Naive B cell (primary cell): ENCODE measurements at places on chromosomes 1 and 21. TPM values are rescaled to one million over a fixed set of nuclear protein-coding genes. Genes with fewer than 3 reads are reported as not detected.

Gene HSD3B2
- not detected for polyA plus RNA-seq

GRCh38 chr21:46311568-46311967 is 12.1 kb downstream of the C21orf58 start:
- DNase-seq = no peak

Gene NLRP3
- polyA plus RNA-seq = 0.17 TPM

- no peak for DNase-seq
These were observed 19.9 kb upstream of the KCNA10 start for GRCh38 chr1:110538921-110539320.

DNA sequence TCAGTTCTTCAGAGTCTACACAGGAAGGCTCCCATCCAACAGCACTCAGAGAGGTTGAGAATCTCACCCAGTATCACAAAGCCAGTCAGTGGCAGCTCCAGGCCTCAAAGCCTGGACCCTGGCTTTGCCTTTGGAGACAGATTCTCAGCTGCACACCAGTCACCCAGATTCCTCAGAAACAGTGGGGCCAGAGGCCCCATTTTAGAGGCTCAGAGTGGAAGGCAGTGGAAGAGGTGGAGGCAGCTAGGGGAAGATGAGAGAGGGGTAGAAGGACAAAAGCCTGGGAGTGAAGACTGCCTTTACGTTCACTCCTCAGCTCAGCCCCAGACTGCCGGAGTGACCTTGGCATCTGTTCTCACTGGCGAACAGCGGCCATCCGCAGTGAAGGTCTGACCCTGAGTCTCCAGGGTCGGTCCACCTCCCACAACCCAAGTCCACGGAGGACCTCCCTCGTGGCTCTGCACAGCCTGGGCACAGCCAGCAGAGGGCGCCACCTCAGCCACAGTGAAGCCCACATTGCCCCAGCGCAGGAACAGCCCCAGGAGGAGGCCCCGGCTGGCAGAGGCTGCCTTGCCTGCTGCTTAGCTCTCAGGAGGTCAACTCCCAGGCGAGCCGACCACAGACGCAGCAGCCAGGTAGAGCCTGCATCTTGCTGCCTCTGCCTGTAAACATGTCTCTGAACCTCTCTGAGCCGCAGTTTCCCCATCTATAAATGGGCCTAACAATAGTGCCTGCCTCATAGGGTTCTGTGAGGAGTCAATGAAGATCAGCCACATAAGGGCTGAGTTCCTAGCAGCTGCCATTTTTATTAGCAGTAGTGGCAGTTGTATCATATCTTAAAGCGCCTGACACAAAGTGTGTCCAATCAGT is 5.9 kb upstream of the FNDC5 start:
- peak; percentile 42 for DNase-seq

Gene TNNI3K
- not detected for polyA plus RNA-seq

DNA sequence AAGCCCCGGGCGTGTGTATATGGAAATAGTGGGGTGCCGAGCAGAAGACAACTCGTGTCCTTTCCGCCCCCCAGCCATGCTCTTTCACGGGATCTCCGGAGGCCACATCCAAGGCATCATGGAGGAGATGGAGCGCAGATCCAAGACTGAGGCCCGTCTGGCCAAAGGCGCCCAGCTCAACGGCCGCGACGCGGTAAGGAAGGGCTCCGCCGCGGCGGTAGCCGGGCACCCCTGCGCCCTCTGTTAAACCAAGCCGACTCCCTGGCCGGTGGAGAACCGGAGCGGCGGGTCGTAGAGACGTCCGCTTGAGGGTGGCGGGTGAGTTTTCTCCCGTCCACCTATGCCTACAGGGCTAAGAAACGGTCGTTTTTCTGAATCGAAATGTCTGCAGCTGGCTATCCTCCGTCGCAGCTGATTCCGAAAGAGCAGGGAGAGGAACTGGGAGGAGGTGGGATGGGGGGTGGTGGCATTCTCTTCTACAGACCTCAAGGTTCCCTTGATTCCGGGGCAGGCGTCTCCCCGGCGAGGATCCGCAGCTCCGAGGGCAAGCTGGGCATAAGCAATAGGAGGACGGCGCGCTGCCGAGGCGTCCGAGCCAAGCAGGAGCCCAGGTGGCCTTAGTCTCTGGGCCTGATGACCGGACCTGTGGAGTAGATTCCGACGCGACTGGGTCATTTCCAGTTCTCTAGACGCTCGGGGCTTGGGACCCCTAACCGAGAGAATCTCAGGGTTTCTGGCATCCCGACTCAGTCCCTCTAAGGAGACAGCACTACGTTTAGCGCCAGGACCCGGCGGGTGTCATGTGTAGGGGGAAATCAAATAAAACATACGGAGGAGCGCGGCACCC is 856 bp downstream of the LHX9 start:
- no peak for DNase-seq

DNA sequence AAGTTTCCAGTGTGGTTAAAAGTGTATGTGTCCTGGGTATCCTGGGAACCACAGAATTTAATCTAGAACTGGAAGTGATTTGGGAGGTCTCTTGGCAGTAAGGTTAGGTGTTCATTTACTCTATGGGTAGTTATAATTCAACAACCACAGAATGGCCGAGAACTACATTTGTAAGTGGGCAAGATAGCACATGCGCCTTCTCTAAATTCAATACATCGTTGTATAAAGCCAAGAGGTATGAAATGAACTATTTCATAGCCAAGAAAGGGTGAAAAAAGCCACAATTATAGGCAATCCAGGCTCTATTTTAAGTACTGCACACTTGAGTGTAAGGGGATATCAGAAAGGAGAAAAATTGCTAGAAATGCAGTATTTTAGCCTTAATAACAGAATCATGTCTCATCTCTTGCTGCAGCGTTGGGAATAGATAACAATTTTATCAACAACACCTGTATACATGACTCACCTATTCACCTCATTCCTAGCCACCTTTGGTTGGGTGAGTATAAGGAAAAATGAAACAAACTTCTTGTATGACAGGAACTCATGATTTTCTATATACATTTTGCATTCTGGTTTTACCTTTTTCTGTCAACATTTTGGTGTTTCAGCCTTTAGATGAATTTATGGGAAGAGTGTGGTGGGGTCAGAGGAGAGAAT is 4.5 kb downstream of the SDCCAG8 start:
- DNase-seq = no peak

Gene GPR153
- not detected for polyA plus RNA-seq

DNA sequence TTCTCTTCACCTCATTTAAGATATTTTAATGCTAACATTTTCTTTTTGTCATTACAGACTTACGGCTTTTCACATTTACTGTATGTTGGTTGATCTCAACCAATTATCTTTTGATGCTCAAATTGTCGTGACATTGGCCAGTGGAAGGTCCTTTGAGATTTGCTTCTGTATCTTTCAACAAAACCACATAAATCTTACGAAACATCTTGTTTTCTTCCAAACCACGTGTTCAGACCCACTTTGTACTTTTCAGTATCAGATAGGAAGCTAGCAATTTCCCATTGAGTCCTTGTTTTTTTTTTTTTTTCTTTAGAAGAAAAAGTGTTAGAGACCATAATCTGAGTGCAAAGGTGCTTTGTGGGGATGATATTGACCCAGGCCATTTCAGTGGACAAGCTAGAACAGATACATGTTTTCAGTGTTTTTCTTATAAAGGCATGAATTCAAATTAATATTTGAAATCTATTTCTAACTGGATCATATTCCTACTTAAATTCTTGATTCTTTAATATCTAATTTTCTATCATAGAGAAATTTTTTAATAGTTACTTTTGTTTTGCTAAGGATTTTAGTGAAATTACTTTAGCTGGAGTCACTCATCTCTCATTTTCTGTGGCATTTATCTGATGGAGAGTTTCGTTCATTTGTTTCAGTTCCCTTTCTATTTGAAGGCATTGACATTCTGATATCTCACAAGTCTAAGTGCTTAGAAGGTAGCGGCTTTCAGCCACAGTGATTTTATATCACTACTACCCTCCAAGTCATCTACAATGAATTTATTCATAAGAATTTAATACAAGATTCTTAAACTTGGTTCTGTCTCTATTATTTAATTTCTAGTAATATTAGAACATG is 26.7 kb downstream of the ATG4C start:
- peak; percentile 47 for DNase-seq

Gene GPR61
- polyA plus RNA-seq = not detected

Gene RAB3B
- not detected for polyA plus RNA-seq

DNA sequence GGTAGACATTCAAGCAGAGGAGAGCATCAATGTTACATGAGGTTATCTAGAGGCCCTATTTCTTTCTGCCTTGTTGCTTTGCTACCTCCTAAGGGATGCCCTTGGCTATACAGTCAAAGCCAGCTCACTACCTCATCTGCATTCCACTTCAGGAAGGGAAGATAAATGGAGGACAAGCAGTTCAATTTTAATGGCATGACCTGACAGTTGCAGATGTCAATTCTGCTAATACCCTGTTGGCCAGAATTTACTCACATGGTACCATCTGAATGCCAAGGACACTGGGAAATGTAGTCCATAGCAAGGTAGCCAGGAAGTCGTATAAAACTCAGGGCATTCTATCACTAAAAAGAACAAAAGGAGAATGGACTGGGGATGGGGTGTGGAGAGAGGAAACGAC is 31.5 kb downstream of the PALMD start:
- no peak for DNase-seq

Gene DIPK1A
- polyA plus RNA-seq = 34.0 TPM

DNA sequence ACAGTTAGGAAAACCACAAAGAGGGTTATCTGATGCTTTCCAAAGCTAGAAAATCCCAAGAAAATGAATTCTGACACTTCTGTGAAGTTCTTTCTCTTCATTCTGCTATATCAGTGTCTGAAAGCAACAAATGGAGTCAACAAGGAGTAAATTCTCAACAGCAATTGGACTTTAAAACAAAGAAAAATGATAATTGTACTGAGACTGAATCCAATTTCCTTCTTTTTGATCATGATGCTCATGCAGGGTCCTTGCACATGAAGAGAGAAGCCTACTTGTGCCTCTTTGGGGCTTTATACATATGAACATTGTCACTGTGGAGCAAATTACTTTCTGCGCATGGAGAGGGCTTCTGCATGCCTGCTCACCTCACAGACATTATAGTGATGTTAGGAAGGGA is at the start of gene OR10J5:
TSS of gene OR10J5 (minus strand) at position 101 of the 400 bp plus-strand sequence. CDS start at position 101, 0 bp downstream.
- no peak for DNase-seq

Gene VWA1
- polyA plus RNA-seq = not detected

DNA sequence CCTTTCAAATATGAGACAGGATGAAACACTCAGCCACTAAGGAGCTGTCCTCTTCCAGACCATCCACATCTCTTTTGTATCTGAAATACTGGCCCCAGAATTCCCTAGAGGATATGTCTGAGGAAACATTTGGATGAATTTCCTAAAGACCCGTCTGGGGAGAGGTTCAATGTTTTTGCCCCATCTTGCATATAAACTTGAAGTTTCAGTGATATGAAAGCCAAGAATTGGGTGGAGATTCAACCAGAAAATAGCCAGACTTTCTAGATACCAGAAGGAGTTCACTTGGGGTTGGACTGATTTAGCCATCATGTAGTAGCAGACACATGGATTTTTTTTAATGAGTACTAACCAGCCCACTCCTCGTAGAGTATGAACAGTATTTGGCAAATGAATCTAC is 182.0 kb downstream of the PLPP3 start:
- no peak for DNase-seq

DNA sequence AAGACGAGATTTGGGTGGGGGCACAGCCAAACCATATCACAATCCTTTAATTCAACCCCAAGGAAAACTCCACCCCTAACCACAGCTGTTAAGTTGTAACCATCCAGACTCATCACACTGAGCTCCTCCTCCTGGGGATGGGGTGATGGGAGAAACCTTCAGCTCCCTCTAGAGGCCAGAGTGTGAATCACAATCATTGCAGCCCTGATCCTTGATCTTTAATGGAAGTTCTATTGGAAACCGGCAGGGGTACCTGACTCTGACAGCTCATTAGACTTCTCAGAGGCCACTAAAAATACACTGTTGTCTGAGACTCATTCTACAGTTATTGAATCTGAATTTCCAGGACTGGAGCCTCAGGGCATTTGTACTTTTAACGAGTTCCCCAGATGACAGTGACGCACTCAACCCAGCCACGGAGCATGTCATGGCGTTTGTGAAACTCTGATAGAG is 127.2 kb downstream of the IGSF21 start:
- DNase-seq = no peak

DNA sequence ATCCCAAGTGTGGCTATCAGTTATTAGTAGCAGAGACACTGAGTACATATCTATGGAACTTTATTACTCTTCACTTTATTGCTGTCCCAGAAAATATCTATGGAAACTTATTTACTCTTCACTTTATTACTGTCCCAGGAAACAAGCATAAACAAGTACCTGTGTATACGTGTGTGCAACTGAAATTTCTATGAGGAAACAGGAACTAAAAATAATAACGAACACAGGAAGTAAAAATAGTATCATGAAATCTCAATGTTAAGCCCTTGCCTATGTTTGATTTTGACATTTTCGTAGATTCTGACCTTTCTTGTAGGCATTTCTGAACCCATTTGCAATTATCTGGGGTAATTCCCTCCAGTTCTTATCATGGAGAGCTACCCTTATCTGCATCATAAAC is 64.9 kb upstream of the KRTAP19-8 start:
- DNase-seq = no peak

DNA sequence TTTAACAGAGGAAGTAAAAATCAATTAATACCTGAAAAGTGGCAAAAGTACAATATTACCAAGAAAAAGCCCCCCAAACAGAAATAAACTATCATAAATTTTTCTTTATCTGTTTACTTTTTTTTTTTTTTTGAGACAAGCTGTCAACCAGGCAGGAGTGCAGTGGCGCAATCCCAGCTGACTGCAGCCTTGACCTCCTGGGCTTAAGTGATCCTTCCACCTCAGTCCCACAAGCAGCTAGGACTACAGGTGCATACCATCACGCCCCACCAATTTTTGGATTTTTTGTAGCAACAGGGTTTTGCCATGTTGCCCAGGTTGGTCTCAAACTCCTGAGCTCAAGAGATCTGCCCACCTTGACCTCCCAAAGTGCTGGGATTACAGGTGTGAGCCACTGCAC is 8.0 kb downstream of the TFB2M start:
- DNase-seq = no peak

Gene UMODL1
- polyA plus RNA-seq = not detected

Gene TMEM52
- 0.28 TPM for polyA plus RNA-seq

Gene AHCYL1
- 46.9 TPM for polyA plus RNA-seq

- no peak for DNase-seq
These were observed 382.9 kb upstream of the B3GALT2 start for GRCh38 chr1:193569096-193569982.

GRCh38 chr1:983798-984475 is 2.0 kb upstream of the PERM1 start:
- peak; percentile 60 for DNase-seq

Gene MAN1A2
- polyA plus RNA-seq = 23.8 TPM

GRCh38 chr1:112244131-112244530 is 151.9 kb upstream of the CTTNBP2NL start:
- no peak for DNase-seq

DNA sequence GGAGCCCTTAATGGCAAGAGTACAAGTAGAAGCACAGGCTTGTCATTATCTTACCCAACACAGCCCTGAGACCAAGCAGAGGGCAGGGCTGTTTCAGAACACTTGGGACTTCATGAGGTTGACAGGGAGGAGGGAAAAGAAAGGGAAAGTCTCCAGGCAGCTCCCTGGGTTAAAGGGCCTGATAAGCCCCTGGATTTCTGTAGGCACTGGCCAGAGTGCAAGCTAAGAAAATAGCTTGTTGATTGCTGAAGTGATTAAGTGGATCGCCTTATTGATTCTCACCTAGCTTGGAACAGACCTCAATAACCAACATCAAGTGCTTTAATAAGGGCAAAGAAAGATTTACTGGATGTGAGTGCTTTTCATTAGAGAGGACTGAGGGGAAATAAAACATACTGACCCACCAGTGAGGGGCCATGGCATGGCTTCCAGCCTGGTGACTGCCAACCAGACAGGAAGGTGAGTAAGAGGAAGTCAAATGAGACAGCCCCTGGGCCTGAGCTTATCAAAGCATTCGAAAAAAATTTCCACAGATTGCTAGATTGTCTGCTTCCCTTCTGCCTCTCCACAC is 121.4 kb upstream of the NFIA start:
- no peak for DNase-seq
